ENCODE measurements at places on chromosomes 5 and 9.

DNA sequence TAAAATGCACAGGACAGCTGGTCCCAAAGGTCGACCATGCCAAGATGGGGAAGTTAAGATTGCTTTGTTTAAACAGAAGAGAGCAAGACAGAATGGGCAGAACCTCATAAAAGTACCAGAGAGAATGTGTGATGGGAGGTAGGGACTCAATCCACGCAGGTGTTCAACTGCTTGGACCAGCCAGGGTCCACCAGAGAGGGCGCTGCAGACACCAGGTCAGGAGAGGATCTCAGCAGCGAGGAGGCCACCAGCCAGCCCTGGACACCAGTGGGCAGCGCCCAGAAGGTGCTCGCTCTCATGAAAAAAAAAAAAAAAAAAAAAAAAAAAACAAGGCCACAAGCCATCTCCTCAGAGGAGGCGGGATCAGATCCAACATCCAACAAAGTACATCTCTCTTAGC is 81.8 kb downstream of the SHC3 start:
- DNase-seq = no peak

DNA sequence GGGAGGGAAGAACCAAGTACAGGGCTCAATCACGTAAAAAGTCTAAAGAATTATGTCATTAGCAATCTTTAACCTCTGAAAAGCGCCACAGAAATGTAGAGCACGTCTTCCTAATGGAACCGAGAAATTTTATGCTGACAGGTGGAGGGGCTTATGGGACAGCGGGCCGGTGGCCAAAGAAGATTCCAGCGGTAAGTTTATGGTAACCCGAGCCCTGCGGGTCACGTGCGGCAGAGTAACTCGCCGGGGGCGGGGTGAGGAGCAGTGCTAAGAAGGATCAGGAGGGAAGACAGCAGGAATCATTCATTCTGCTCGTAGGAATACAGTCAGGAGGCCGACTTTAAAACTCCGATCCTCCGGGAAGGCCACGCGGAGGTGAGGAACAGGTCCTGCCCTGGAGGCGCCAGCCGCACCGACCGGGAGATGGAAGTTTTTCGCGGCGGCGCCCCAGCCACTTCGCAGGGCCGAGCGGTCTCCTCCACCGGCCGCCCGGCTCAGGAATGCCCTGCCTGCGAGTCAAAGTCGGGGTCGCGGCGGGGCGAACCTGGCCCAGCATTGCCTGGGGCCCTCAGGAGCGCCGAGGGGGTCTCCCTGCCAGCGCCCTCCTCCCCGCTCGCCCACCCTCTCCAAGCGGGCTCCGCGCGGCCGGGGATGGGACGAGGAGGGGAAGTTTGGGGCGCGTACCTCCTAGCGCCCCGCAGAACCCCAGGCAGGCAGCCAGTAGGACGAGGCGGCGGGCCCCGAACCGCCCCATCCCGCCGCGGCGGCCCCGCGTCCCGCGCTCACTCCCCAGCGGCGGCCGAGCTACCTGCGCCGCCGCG is 101.8 kb downstream of the ESM1 start:
- DNase-seq = no peak

DNA sequence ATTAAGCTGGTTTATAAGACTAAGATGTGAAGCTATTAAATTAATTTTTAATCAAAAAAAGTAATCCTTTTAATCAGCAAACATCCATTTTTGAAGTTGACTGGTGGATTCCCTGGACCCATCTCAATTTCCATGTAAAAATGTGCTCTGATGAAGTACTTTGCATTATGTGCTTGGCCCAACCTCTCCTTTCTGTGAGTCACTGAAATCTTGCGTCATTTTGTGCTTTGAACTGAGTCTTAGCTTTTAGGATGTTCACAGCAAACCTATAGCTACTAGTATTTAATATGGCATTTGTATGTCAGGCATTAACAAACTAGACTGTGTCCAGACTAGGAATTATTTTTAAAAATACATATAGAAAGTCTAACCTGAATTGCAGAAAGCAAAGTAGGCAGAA is 55.0 kb upstream of the CDH12 start:
- no peak for DNase-seq

DNA sequence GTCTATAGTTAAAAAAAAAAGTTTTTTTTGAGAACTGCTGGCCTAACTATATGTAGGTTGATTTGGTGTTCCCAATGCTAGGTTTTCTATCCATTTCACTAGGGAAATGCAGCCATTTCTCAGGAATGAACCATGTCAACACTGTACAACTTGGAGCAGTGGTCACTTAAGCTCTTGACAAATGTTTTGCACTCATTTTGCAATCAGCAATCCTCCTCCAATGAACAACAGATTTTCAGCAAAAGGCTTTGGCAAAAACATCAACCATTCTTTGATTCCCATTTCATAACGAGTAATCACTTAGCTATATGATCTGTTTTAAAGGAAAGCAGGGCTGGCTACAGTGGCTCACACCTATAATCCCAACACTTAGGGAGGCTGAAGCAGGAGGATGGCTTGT is 17.9 kb downstream of the STRBP start:
- no peak for DNase-seq

- DNase-seq = no peak
Measured at GRCh38 chr5:6773342-6774035, 60.3 kb downstream of the TENT4A start.

DNA sequence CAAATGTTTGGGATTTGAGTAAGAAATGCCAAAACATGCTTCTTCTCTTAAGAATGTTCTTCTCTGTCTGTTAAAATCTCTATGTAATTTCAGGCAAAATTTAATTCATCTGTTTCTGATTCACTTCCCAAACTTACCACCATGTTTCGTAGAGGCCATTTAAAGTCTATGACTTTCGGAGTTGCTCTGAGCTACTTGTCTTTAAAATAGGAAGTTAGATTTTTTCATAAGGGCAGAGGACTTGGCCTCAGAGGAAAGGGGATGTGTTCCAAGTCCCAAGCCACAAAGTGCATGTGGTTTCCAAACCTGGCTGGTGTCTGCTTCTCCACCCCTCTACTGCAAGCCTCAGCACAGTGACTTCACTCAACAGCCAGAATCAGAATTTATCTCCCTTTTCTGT is 111.3 kb upstream of the ADRA1B start:
- DNase-seq = peak; percentile 51
